ENCODE measurements at places on chromosomes 3 and 15.

GRCh38 chr15:91075739-91076138 is 24.3 kb upstream of the SV2B start:
- DNase-seq: no peak

DNA sequence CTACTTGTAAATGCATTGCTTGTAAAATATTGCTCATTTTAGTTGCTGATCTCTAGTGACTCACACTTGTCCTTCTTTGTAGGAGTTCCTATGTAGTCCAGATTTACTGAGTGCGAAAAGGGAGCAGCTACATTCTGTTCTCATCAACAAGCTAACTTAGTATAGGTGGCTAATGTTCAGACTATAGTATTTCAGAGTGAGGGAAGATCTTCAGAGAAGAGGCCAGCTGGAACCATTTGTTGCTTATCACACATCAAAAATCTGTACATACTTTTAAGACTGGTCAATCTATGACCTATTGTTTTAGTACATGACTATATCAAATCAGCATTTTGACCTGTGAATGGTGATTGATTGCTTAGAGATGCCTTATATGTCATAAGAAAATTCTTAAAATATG is 71.3 kb upstream of the THSD4 start:
- DNase-seq: peak; percentile 85

DNA sequence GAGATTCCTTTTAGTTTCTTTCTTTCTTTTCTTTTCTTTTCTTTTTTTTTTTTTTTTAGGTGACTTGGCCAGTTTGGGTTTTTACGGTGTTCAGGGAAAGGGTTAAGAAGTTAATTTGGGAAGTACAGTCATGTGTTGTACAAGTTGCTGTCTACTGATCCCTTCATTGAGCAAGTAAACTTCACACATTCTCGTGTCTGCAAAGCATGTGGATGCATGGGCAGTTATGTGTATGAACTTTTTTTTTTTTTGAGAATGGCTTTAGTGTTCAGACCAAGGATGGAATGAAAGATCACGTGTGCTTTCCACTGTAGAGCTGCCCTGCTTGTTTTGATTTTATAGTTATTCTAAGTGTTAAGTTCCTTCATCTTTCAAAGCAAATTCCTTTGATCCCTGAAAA is 132.3 kb downstream of the PGPEP1L start:
- DNase-seq: no peak

DNA sequence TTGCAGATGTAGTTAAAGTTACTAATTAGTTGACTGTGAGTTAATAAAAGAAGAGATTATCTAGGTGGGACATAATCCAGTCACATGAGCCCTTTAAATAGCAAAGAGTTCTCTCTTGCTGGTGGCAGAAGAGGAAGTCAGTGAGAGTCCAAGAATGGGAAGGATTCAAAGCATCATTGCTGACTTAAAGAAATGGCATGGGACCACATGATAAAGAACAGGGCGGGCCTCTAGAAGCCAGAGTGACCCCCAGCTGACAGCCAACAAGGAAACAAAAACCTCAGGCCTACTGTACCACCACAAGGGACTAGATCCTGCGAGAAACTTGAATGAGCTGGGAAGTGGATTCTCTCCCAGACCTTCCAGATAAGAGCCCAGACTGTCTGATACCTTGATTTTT is 447.2 kb upstream of the CCDC54 start:
- DNase-seq: peak; percentile 1

DNA sequence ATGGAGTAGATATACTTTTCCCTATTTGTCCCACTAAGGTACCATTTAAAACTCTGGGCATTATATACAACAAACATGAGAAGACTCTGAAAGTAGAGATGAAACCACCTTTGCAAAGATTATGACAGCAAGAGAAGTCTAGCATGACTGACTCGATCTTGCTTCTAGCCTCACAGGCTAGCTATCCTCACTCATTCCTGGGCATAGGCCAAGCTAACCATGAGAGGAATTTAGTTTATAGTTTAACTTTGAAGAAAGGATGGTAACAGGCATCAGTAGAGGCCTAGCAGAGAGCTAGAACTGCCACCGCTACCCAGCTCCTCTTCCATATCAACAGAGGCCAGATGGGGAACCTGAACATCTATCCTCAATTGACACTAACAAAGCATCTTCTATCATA is 63.5 kb upstream of the FSIP1 start:
- peak; percentile 52 for DNase-seq

DNA sequence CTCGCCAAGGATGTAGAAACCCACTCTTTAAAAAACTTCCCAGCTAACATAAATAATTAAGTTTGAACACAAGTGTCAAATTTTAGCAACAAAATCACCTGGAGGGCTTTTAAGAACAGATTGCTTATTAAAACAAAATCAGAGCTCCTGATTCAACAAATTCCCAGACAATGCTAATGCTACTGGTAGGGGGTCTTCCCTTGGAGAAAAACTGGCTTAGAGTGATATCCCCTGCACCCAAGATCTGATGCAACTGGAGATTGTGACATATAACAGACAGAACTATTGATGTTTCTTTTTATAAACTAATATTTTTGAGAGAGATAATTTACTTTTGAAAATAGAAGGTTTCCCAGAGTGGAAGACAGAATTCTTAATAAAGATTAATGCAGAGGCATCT is 19.9 kb downstream of the IGSF10 start:
- DNase-seq: no peak

- no peak for DNase-seq
Measured at GRCh38 chr15:101168898-101169494, 82.9 kb downstream of the CHSY1 start.

DNA sequence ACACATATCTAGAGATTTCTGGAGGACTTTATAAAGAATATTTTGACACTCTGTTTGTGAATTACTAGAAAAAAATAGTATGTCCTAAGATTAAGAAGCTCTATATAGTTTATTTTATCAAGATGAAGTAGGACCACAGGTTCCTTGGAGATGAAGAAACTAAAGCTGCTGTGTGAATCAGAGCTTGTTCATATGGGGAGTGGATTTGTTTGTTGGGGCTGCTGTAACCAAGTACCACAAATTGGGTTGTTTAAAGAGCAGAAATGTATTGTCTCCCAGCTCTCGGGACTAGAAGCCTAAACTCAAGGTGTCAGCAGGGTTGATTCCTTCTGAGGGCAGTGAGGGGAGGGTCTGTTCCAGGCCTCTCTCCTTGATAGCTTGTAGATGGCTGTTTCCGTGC is 270.6 kb upstream of the UMPS start:
- DNase-seq: no peak

- peak; percentile 55 for DNase-seq
Measured at GRCh38 chr15:56356616-56357015, 8.6 kb upstream of the TEX9 start.

DNA sequence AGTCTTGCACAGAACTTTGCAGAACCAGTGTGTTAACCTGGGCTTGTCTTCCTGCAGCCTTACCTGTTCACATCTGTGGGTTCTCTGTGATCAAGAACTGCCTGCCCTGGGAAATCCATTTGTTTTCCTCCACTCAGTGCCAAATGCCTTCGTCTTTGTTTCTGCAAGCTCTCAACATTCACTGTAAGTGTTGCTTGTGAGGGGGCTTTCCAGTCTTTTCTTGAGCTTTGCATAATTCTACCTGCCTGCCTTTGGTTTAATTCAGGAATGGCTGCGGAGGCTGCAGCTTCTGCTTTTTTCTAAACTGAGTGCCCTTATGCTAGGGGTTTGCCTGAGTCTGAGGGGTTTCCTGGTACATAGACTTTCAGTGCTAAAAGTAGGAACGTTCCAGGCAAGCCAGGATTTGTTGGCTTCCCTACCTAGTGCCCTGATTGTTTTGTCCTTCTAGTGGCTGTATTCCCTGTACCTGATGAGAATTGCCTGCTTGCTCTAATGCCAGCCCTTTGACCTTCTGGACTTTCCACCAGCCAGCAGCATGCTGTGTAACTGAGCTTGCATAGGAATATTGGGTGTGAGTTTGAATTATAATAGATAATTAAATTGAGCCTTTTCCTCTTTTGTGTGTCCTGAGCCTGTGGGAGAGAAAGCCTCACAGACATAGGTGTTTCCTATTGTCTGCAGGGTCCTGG is 96.6 kb upstream of the CLSTN2 start:
- DNase-seq: no peak

GRCh38 chr15:101156509-101157159 is 95.2 kb downstream of the CHSY1 start:
- DNase-seq: peak; percentile 89

DNA sequence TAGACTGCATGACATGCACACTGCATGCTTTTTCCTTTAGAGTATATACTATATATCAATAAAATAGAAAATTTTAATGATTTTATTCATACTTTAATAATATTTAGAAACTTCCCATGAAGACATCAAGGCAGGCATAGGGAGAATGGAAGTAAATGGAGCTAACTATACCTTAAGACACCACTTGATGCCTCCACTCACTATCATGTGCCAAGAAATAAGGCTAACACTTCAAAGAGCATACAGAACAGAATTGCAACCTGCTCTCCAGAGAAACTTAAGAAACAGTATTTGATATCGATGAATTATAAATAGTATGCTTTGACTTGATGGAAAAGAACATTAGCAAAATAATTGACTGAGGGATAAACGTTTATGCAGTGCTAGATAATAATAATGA is 192.6 kb upstream of the MBNL1 start:
- DNase-seq: peak; percentile 50

- DNase-seq: no peak
Measured at GRCh38 chr3:118859950-118860349, 174.7 kb downstream of the IGSF11 start.

DNA sequence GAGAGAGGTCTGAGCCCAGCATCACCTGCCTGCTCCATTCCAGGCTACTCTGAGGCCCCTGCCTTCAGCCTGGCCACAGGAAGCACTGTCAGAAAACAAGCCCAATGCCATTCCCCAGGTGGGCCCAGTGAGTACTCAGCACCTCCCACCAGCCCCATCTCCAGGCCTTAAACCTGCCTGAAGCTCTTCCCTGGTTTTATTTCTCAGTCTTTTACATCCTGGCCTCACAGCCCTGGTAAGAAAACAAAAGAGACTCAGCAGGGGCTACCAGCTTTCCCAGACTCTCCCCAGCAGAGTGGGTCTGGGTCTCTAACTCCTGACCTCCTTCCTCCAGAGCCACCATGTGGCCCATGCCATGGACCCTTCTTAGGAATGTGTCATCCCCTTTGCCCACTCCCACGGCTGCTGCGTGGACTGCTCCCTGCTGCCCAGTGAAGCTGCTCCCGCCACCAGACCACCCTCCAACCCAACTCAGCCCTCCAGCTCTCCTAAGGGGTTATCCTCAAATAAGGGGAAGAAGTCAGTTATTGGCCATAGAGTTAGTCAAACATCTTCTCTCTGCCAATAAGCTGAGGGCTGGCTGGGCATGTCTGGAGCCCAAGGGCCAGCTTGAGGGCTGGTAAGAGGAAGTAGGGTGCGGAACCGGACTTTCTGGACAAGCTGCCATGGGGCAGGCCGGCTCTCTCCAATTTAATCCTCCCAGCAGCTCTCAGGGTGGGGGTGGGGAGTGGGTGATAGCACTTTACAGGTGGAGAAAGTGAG is 116.7 kb upstream of the LINGO1 start:
- DNase-seq: no peak

GRCh38 chr15:60913900-60914299 is 315.2 kb downstream of the RORA start:
- DNase-seq: no peak

- DNase-seq: no peak
Measured at GRCh38 chr3:191781044-191781443, 320.1 kb downstream of the PYDC2 start.

- DNase-seq: no peak
Measured at GRCh38 chr15:69718436-69718835, 265.8 kb downstream of the RPLP1 start.

- DNase-seq: no peak
Measured at GRCh38 chr3:168534761-168535160, 439.0 kb upstream of the GOLIM4 start.

GRCh38 chr15:93121107-93121506 is 32.1 kb upstream of the RGMA start:
- DNase-seq: no peak

GRCh38 chr3:105829871-105830622 is 38.8 kb downstream of the CBLB start:
- DNase-seq: peak; percentile 54

- no peak for DNase-seq
Measured at GRCh38 chr3:156171281-156172267, 51.2 kb downstream of the KCNAB1 start.

- DNase-seq: peak; percentile 25
Measured at GRCh38 chr3:150184426-150185071, 213.9 kb upstream of the PFN2 start.

All from fibroblast of upper back skin (primary cell).